ENCODE measurements at places on chromosomes 1 and 21. TPM values are rescaled to one million over a fixed set of nuclear protein-coding genes. Genes with fewer than 3 reads are reported as not detected.

GRCh38 chr1:206921772-206922265, at the start of gene FCMR:
FCMR (minus strand) TSS chr1:206921941; CDS start chr1:206921854, 87 bp downstream.
- H3K27ac ChIP-seq = no peak within 1 kb of the TSS
- H3K4me1 ChIP-seq = no peaks in the 10 kb centered on the region
- H3K36me3 ChIP-seq = no peaks in the 10 kb centered on the region
- no peak within 1 kb of the TSS for H3K4me3 ChIP-seq
- H3K27me3 ChIP-seq = no peaks in the 10 kb centered on the region

The LGR6 gene
- 12.4 TPM for total RNA-seq

- H3K27me3 ChIP-seq = no peaks in the 10 kb centered on the region
- no peak for DNase-seq
- H3K4me1 ChIP-seq = peaks cover 11% of the 10 kb centered on the region
- H3K27ac ChIP-seq = no peak overlapping the region
Observed at GRCh38 chr1:208207388-208208131, 36.6 kb downstream of the PLXNA2 start.

DNA sequence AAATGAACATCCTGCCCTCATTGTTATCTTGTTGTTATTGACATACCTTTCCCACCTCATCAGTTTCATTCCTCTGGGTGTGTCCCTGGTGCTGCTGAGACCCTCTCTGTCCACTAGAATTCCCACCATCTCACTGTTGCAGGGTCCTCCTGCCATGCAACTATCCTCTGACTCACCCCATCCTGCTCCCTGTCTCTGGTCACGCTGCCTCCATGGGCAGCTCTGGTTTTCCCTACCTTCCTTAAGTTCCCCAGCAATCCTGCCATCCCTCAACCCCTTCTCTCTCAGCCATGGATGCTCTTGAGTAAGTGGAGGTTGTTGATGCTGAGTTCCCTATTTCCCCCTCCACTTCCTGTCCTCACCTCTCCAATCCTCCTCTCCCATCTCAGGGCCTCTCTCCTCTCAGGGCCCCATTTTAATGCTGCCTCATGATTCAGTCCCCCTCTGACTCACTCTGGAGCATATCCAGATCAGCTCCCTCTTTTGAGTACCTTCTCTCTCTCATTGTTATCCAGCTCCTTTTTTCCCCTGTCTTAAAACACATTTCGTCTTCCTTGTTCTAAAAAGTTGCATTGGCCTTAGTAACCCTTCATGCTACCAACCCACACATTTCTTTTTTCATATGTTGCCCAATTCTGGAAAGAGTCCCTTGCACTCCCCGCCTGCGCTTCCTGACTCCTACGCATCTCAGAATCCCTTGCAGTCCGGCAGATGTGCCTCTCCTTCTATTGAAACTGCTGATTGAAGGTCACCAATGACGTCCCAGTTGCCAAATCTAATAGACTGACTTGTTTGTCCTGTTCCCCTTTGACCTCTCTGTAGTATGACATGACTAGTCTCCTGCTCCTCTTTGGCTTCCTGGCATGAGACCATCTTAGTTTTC, 92.0 kb downstream of the CNIH3 start:
- no peak overlapping the region for H3K4me3 ChIP-seq
- no peaks in the 10 kb centered on the region for H3K36me3 ChIP-seq
- peak; percentile 62 for DNase-seq
- no peaks in the 10 kb centered on the region for H3K27me3 ChIP-seq
- peak overlapping the region; percentile 40 for H3K27ac ChIP-seq
- peaks cover 5% of the 10 kb centered on the region for H3K4me1 ChIP-seq
